ENCODE measurements at places on chromosomes 3 and 15. TPM values are rescaled to one million over a fixed set of nuclear protein-coding genes. Genes with fewer than 3 reads are reported as not detected.

Gene ASB14
- total RNA-seq: not detected

Gene TEX9
- total RNA-seq: not detected

Gene CSPG4
- total RNA-seq: not detected

Gene NEIL1
- total RNA-seq: 2.8 TPM

Gene ARPC4
- total RNA-seq: 317 TPM

Gene MASP1
- not detected for total RNA-seq

Gene MESP1
- 2.4 TPM for total RNA-seq

Gene CCR5
- 38.8 TPM for total RNA-seq

Gene ZNF620
- total RNA-seq: 4.0 TPM

Gene SH2D7
- total RNA-seq: 0.29 TPM

Gene ZBBX
- total RNA-seq: not detected

Gene FSTL1
- 0.50 TPM for total RNA-seq

Gene MYRIP
- not detected for total RNA-seq

Gene SST
- not detected for total RNA-seq

Gene NRROS
- 39.9 TPM for total RNA-seq
